Activated CD4-positive, alpha-beta T cell treated with anti-CD3 and anti-CD28 coated beads for 36 hours (primary cell): ENCODE measurements at places on chromosomes 7 and 10.
A peak's percentile ranks its signal among the peaks of the same experiment; 100 is the strongest.

GRCh38 chr10:88273567-88273966 is 309.6 kb downstream of the RNLS start:
- DNase-seq: no peak

- DNase-seq: no peak
Measured at GRCh38 chr10:127813290-127813689, 76.3 kb downstream of the FOXI2 start.

- DNase-seq: no peak
Measured at GRCh38 chr7:6727663-6728062, 20.9 kb upstream of the ZNF12 start.

GRCh38 chr7:107920048-107920772 is 29.2 kb downstream of the DLD start:
- no peak for DNase-seq

- no peak for DNase-seq
Measured at GRCh38 chr7:146635205-146636032, 518.8 kb downstream of the CNTNAP2 start.

GRCh38 chr10:97827702-97828291 is 21.8 kb upstream of the GOLGA7B start:
- DNase-seq: no peak

GRCh38 chr10:126126866-126127265 is 230.5 kb downstream of the FANK1 start:
- no peak for DNase-seq

DNA sequence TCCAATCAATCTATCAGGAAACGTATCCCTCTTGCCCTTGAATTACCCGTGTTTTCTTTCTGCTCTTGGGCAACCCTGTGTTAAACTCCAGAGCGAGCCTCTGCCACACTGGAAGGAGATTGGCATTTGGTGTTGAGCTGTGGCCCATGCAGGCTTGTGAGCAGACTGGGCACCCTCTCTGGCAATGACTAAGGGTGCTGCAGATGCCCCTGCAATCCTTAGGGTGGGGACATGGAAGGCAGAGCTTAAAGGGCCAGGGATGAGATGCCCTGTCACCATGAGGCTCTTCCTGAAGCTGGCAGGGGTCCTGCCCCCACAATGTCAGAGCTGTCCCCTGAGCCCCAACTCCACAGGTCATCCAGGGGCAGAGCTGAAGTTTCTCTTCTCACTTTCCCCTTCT is 19.5 kb upstream of the FAM180A start:
- no peak for DNase-seq

- no peak for DNase-seq
Measured at GRCh38 chr7:151550656-151551286, 31.1 kb upstream of the RHEB start.

DNA sequence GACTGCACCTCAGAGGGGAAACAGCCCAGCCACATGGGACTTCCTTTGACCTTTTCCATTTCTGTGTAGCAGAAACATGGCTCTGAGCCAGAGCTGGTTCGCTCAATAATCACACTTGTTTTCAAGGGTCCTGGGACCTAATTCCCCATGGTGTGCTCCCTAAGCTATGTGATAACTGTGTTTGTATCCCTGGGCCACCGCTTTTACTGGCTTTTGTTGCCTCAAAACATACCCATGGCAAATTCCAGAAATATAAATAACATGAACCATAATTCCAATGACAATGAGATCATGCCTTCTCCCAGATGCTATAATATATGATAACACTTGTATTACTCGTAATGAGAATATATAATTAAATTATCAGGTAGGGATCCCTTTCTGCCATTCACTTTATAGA is 196.4 kb downstream of the GFRA1 start:
- DNase-seq: no peak

DNA sequence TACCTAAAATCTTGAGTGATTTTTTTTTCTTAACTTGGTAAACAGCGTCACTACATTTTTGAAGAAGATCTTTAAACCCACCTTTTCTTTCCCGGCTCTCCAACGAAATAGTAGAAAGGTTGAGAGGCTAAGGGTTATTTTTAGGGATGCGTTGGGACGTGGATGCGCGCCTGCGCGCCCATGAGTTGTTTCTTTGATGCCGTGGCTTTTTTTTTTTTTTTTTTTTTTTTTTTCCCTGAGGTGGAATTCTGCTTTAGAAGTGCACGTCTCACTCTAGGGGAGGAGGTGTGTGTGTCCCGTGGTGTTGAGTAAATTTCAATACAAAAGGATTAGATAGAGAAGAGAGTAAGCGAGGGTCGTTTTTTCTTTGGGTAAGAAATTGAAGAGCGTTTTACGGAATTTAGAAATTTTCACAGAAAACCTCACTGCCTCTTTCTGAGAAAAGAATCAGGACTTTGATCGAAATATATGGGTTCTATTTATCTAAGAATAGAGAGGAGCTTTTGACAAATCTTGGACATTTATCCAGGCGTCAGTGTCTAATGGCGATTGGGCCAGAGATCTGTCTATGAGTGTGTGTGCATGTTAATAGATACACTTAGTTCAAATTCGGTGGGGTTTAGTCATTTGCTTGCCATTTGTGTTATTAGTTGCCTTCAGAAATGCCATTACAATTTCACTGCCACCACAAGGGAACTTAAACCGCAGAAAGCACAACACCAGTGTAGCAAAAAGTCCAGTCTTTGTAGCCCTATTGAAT is 1.2 kb upstream of the SP8 start:
- DNase-seq: no peak

DNA sequence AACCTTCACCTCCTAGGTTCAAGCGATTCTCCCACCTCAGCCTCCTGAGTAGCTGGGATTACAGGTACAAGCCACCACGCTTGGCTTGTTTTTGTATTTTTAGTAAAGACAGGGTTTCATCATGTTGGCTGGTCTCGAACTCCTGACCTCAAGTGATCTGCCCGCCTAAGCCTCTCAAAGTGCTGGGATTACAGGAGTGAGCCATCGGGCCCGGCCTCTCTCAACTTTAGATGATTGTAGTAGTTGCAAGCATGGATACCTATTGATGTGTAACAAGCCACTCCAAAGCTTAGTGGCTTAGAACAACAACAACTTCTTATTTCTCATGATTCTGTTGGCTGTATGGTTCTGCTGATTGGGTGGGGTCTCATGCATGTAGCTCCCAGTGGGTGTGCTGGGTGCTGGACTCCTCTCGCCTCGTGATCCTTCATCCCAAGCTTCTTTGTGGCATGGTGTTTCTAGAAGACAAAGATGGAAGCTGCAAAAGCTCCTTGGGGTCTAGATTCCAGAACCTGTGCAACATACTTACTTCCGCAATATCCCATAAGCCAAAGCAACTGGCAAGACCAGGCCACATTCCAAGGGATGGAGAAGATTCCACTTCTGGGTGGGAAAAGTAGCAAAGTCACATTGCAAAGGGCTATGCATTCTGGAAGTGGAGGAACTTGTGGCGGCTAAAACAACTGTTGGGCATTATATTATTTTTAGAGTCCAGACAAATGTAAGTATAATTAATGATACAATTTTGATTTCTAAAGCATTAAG is 37.9 kb downstream of the SKIDA1 start:
- DNase-seq: no peak

GRCh38 chr10:44325157-44325556 is 59.7 kb downstream of the CXCL12 start:
- no peak for DNase-seq

GRCh38 chr10:110591760-110592159 is 24.3 kb downstream of the SMC3 start:
- no peak for DNase-seq

DNA sequence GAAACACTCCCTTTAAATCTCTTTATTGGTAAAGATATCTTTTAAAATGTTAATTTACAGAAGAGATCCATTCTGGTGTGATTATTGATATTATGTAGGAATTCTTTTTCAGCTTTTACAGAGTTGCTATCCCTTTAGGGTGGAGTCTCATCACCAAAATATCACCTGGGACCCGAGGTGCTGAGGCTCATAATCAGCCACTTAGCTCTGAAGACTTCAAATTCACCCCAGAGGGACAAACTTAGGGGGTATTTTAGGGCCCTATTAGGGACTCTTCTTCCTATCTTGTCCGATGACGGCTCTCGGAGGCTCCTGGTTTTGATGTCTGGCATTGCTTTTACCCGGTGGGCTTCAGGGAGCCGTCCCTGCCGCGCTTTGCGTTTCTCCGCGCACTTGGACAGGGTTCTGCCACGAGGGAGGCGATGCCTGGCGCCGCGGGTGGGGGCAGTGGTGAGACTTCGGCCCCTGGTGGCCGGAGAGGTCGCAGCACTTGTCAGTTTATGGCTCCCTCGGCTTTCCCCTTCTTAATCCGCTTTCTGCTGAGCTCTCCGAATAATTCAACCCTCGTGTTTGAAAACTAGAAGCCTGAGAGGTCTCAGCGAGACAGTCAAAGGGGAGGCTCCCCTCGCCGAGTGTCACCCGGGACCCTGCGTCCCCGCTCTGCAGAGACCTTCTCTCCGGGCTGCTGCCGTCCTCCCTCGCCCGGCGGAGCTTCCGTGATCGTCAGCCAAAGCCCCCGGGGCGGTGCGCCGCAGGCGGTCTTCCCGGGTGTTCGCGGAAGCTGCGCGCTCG is 27.8 kb downstream of the RBM20 start:
- DNase-seq: peak; percentile 86

- no peak for DNase-seq
Measured at GRCh38 chr7:29875741-29876140, 69.4 kb downstream of the WIPF3 start.

- DNase-seq: no peak
Measured at GRCh38 chr10:44293306-44293778, 91.6 kb downstream of the CXCL12 start.

- DNase-seq: peak; percentile 35
Measured at GRCh38 chr10:91681361-91682276, 48.7 kb upstream of the PPP1R3C start.

- peak; percentile 64 for DNase-seq
Measured at GRCh38 chr10:75408911-75409885, 7.6 kb upstream of the ZNF503 start.

DNA sequence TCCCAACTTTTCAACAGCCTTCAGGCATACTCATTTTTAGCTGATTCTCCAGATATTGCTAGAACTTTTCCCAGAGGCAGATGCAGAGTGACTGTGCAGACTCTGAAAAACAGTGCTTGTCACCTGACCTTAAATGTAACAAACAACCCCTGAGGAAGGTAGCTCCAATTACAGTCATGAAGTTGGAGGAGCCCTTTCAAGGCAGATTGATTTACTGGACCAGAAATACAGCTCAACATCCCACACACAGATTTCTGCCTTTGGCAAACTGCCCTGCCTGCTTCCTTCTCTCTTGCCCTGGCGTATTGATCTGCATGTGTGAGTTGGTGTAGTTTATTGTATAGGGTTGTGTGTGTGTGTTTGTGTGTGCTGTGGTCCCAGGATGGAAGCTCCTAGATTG is 38.5 kb downstream of the PYROXD2 start:
- no peak for DNase-seq

DNA sequence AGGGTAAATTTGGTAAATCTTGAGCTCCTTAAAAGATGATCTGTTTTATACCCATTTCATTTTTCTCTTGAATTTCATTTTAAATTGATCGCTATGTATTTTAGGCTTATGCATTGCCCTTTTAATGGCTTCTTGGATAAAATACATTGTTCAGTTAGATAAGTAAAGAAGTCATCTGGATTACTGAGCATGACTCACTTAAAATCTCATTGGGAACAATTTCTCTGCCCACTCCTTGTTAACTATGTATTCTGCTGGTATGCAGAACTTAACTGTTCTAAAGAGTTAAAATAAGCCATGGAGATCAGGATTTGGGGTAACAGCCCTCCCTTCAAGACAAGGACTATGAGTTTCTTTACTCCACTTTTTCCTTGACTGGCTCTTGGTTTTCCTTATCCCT is 134.2 kb downstream of the SND1 start:
- DNase-seq: no peak

- no peak for DNase-seq
Measured at GRCh38 chr7:95578299-95578855, 17.9 kb downstream of the PDK4 start.

- no peak for DNase-seq
Measured at GRCh38 chr10:26839966-26840627, 20.7 kb downstream of the ABI1 start.

DNA sequence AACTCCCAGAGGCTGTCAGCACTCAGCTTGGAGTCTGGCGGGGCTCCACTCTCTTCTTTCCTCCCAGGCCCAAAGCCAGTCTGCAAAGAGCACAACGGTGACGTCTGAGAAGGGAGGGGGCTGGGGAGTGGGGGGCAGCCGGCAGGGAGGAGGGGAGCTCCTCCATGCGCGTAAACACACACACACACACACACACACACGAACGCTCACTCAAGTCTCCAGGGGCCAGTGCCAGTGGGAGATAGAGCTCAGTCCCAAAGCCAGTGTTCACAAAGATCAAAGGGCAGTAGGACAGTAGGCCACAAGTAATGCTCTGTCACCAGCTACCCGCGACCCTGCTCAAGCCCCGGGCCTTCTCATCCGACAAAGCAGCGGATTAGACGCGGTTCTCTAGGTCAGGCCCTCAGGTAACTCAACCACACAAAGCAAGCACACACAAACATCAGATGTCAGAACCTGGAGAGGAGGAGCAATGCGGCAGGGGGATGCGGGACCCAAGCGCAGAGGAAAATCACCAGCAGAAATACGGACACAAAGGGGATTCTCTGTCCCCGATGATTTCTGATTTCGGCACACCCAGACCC is 19.9 kb downstream of the TCAF1 start:
- DNase-seq: no peak

DNA sequence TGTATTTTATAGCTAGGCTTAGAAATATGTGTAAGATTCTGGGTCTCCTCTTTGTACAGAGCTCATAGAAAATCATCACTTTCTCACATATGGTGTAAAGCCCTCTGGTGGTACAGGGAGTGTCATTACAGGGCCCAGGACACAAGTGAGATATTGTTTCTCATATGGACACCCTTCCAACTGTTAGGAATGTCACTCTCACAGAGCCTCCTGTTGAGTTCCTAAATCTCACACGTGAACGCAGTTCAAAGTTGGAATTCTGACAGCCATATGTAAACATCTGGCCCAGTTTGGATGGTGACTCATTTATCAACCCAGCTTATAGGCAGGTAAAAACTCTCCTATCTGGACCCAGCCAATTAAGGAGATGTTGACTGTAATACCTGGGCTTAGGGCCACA is 35.4 kb upstream of the ZNF107 start:
- DNase-seq: no peak

DNA sequence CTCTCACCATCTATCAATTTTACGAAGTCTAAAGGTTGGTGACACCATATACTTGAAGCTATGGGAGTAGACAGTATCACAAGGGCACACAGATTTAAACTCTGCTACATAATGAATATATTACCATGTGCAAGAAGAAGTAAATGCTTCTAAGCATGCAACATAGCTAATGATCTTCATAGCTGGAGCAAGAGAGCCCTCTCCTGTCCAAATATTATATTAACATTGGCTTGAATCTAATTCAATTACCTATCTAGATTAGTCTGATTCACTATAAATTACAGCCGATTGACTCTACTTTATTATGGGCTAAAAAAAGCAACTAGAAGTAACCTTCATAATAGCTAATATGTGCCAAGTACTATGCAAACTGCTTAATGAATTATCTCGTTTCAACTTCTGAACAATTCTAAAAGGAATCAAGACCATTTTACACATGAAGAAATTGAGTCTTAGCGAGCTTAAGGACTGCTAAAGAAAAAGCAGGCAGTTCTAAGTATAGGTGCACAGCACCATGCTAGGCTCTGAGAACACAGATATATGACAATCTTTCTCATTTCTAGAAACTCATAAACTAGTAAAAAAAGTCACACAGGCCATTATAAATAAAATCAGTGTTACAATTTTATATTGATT is 21.9 kb downstream of the FRA10AC1 start:
- DNase-seq: no peak
